ENCODE measurements at places on chromosomes 13 and 19.

DNA sequence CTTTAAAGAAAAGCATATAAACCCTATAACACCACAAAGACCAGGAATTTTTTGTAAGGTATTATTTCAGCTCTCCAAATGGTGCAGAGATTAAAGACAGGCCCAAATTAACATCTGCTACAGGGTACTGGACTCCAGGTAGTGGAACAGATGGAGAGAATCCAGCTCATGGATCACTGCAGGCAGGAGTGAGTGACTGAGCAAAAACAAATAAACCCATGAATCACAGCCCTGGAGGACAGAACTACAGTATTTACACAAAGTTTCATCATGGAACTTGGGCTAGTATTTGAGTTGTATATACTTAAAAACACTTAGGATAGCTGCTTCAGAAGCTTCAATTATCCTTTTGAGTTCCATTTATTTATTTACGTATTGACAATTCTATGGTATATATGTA lies 132.8 kb upstream of the SPRY2 start:
- DNase-seq: no peak

DNA sequence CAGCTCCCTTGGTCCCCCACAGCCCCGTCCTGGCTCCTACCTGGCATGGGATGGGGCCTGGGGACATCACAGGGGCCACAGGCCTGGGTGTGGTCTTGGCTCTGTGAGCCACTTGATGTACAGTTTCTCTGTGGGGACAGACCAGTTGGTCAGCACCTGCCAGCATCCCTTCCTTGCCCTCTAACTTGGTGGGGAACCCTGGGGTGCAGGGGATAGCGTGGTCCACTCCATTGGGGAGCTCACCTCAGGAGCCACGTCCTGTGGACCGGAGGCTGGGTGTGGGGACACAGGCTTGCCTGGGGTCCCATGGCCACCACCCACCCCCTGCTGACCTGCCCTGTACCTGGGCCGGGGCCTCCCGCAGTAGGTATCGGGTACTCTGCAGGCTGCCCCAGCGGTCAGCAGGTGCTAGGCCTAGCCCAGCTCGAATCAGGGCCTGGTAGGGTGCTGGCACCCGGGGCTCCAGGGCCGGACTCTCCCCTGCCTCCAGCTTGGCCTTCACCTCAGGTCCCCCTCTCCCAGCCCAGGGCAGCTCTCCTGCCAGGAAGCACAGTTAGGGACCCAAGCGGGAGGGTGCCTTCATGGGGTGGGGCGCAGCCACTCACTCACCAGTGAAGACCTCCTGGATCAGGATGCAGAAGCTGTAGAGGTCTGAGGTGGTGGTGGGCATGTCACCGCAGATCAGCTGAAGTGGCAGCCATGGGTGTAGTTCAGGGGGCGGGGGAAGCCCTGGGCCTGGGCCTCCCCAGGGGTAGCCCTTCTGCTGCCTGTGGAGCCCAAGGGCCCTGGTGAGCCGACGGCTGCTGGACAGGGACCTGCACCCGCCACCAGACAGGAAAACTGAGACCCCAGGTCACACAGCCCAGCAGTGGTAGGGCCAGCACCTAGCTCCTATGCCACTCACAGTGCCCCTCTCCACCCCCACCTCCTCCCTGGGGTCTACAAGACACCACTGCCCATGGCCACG lies 14.9 kb downstream of the ARHGAP33 start:
- no peak for DNase-seq

- no peak for DNase-seq
These were observed 3.9 kb downstream of the DAND5 start for GRCh38 chr19:12973236-12973635.

GRCh38 chr13:46598140-46598819 lies 45.3 kb downstream of the LRCH1 start:
- DNase-seq: no peak

DNA sequence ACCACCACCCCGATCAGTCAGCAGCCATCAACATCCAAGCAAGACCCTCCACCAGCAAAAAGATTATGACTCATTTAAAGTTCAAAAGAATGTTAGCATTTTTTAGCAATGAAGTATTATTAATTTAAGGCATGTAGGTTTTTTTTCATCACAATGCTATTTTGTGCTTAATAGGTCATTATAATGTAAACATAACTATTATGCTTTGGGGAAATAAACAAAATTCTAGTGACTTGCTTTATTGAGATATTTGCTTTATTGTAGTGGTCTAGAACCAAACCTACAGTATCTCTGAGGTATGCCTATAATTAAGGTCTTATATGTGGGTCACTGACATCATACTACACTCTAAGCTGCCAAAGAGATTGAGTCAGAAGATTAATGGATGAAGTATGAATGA lies 20.0 kb downstream of the KLF12 start:
- no peak for DNase-seq

GRCh38 chr13:111897178-111897845 lies 169.6 kb upstream of the SOX1 start:
- no peak for DNase-seq

GRCh38 chr19:18967358-18968146 lies 26.5 kb upstream of the HOMER3 start:
- DNase-seq: no peak

GRCh38 chr13:40975441-40975840 lies 43.7 kb downstream of the ELF1 start:
- DNase-seq: no peak

- no peak for DNase-seq
These were observed 1.1 kb downstream of the GJA3 start for GRCh38 chr13:20159646-20160305.

DNA sequence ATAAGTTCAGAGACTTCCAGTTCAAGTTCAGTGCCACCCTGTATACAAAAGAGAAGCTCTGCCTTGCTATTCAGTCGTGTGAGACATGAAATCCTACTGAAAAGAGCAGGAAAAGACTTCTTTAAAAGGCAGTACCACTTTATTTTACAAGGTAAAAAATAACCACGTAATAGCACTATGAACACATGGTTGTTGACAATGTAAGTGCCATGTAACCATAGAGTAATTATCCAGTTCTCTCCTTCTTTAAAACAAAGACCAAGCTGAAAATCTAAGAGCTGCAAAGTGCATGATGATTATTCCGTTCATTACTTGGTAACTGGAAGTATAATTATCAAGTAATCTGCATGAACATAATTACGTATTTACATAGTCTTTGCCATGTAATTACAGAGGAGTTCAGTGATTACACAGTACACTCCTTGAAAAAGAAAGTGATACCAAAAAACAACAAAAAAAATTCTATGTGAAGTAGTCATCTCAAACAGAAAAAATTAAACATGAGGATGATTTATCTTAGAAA lies 288.7 kb downstream of the EFNB2 start:
- DNase-seq: peak; percentile 37

DNA sequence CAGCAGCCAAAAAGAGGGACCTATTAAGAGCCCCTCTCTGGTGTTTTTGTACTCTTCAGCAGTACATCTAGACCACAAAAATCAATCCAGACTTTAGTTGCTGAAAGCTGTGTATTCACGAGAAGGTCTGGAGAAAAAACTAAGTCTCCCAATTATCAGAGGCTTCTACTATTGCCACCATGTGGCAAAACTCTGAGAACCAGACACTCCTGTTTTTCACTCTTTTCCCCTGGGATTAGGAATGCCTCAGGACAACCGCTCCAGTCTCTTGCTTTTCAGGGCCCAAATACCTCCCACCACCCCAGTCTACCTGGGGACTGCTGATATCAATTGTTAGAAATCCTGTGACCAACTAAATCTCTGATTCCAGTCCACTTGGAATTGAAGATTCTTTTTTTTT lies 30.1 kb upstream of the OBI1 start:
- no peak for DNase-seq

DNA sequence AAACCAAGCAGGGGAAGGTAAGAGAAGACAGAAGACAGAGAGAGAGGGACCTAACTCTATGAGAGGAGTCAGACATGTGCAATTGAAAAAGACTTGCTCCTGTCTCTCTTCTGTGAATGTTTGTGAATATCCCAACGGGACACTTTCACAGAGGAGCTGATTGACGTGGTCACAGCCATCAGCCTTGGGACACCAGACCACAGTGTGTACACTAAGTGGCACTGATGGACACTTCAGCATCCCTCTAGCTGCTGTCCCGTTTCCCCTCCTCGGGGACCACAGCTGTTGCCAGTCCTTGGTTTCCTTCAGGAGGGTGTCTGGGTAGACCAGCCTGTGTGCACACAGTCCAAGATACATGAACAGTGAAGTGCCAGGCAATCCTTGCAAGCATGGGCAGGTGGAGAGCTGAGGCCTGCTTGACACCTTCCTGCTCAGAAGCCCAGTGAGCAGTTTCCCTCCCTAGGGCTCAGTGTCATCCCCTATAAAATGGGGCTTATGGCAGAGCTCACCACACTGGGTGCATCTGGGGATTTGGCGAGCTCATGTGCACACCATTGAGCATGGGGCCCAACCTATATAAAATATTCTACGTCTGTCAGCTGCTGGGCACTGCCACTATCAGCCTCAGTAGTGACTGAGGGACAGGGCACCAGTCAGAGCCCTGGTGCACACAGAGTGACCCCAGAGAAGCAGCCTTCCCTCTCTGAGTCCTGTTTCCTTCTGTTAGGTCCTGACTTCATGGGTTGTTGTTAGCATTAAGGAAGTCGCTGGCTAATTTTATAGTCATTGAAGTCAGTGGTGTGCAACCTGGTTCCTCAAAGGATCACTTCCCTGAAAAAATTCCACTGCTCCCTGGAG lies 4.3 kb upstream of the USF2 start:
- no peak for DNase-seq
